GDM1 (cell line): ENCODE measurements at places on chromosomes 6 and 20.
A peak's percentile ranks its signal among the peaks of the same experiment; 100 is the strongest.

GRCh38 chr6:64774881-64775280, 932.1 kb downstream of the EYS start:
- no peak for DNase-seq

DNA sequence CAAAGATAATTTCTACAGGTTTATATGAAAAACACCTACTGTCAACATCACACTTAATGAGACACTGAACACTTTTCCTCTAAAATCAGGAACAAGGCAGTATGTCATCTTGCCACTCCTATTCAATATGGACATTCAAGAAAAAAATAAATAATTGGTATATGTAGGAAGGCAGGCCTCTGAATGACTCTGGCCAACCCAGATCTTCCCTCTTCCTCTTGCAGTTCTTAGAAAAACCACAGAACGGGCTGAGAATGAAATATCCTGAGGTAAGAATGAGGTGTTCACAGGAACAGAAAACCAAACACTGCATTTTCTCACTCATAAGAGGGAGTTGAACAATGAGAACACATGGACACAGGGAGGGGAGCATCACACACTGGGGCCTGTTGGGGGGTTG, 1207.2 kb upstream of the CITED2 start:
- DNase-seq: no peak

DNA sequence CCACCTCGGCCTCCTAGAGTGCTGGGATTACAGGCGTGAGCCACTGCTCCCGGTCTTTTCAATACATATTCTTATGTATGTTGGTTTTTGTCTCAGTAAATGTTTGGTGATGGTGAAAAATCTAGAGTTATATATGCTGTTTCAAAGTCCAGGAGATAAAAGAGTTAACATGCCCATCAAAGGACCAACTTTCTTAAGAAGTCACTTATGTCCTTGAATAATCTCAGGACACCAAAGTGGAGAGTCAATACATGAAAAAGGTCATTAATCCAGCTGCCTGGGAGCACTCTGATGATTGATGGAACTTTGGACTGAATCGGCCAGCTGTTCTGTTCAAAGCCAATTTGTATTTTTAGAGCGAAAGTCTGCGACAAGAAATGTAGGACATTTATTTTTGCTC, 59.8 kb upstream of the HDAC2 start:
- no peak for DNase-seq

DNA sequence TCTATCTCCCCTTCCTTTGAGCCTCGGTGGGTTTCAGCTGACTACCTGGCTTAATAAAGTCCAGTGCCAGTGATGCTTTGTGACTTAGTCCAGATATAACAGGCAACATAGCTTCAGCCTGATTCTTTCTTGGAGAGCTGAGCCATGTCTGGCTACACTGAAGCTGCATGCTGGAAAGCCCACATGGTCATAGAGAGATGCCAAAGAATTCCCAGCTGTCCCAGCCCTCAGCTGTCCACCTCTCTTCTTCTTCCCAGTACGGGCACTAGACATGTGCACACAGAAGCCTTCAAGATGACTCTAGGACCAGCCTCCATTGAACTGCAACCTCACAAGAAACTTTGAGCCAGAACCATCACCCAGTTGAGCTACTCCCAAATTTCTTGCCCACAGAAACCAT, 154.1 kb upstream of the MYLIP start:
- DNase-seq: no peak

- no peak for DNase-seq
Measured at GRCh38 chr6:151317103-151317994, 74.0 kb downstream of the ZBTB2 start.

- no peak for DNase-seq
Measured at GRCh38 chr6:3281631-3282475, 23.1 kb downstream of the PSMG4 start.

DNA sequence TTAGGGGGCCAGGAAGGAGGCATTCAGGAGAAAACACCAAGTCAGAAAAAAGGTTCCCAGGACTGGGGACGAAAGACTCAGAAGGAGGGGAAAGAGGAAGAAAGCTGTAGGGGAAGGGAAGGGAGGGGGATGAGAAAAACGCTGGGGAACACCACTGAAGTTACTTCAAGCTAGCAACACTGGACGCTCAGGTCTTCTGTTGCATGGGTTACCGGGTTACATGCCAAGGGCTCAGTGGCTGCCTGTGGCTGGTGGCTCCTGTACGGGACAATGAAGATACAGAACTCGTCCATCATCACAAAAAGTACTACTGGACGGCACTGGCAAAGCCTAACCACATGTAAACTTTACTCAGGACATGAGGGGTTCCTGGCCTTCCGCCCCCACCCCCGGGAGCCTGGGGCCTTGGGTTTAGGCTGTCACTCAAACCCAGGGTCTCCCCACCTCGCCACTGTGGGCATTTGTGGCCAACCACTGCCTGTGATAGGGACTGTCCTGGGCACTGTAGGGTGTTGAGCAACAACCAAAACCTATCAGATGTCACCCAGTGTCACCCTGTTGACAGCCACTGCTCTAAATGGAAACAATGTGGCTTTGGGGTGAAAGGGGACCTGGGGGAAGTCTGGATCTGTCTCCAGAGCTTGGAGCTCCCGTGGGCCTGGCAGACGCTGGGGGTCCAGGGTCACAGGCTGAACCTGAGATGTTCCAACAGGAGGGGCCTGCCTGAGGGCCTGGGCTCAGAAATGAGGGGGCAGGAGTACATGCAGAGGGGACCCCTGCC, 40.3 kb upstream of the CD93 start:
- peak; percentile 42 for DNase-seq

- no peak for DNase-seq
Measured at GRCh38 chr6:166169549-166170421, 2.1 kb upstream of the TBXT start.

GRCh38 chr6:146913842-146914488, 290.3 kb upstream of the STXBP5 start:
- no peak for DNase-seq

DNA sequence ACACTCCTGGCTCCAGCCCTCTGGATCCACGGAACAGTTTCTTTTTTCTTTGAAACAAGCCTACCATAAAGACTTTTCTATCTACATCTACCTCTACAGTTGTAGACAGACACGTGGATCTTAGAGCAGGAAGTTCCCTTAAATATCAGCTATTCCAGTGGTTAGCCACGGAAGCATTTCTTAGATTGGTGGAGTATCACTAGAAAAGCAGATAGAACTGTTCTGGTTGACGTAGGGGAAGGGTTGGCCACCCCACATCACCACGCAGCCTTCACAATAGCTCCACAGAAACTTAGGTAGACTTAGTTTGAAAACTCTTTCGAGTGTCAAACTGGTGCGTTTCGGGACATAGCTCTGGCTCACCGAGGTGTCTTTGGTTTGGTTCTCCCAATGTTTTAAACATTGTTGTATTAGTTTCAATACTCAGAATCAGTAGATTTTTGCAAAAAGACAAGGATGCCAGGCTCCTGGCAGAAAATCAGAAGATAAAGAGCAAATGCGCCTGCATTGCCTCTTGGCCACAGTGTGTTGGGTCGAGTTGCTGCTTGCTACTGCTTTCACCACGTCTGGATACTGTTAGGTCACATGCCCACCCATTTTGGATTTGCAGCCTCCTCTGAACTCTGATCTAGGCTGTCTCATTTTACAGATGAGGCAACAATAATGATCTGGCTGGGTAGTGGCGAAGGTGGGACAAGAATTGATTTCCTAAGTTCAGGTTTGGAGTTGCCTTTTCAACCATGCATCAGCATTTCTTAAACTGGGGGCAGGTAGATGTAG, 71.5 kb upstream of the DTNBP1 start:
- no peak for DNase-seq

GRCh38 chr20:23910210-23910609, 30.7 kb upstream of the CST5 start:
- DNase-seq: no peak

DNA sequence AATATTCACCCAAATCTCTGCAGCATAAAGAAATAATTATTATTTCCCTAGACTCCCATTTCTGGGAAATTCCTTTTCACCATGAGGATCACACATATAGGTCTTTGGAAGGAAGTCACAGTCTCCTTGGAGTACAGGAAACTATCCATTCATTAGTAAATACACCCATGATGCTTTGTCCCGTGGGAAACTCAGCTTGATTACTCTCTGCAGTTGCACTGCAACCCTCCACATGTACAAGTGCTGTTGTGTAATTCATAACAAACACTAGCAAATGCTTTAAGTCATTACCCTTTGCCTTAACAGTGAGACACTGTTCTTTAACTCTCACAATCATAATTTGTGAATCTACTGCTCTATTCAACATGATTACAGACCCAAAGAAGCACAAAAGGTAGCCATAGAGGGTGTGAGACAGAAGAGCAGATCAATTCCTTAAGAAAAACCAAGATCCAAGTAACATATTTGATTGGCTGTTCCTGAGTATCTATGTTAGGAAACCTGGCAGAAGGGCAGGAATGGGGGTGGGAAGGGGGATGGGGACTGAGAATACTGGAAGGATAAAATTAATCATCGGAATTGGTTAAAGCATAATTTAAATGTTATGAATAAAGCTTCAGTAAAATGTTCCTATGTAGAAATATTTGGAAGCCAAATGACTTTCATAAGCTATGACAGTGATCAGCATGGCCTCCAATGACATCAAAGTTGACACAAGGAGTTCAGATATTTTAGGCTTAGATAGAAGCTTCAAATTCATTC, 268.0 kb downstream of the HACE1 start:
- DNase-seq: no peak

- no peak for DNase-seq
Measured at GRCh38 chr6:27684264-27685211, 211.6 kb upstream of the ZNF184 start.

GRCh38 chr20:58014628-58015315, 213.7 kb downstream of the ANKRD60 start:
- no peak for DNase-seq

DNA sequence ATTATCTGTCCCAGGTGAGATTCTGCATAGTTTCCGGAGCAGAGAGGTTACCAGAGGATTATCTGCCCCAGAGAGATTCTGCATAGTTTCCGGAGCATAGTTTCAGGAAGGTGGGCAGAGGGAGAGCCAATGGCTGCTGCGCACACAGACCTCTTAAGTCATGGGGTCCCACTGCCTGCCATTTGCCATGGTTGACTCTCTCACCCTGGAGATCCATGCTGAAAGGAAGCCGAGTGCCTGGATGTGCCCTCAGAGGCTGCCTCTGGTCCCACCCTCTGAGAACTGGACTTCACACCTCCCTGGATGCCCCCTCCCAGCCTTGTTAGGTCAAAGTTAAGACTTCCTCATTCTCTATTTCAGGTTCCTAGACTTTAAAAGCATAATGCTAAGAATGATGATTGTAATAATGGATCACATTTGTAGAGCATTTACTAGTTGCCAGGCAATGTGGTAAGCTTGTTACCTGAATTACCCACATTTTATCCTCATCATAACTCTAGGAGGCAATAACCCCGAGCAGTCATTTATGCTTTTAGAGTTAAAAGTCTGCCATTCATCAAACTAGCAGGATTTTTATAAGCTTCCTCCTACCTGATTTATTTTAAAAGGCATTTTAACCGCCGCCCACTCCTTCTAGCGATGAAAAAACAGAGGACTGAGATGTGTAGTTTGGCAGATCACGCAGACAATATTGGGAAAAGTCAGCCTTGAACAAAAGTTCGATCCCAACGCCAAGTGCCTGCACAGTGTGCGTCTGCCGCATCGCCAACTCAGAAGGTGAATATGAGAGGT, 11.9 kb downstream of the SERPINB9 start:
- DNase-seq: no peak

- no peak for DNase-seq
Measured at GRCh38 chr20:57665589-57665971, 44.2 kb downstream of the PMEPA1 start.

DNA sequence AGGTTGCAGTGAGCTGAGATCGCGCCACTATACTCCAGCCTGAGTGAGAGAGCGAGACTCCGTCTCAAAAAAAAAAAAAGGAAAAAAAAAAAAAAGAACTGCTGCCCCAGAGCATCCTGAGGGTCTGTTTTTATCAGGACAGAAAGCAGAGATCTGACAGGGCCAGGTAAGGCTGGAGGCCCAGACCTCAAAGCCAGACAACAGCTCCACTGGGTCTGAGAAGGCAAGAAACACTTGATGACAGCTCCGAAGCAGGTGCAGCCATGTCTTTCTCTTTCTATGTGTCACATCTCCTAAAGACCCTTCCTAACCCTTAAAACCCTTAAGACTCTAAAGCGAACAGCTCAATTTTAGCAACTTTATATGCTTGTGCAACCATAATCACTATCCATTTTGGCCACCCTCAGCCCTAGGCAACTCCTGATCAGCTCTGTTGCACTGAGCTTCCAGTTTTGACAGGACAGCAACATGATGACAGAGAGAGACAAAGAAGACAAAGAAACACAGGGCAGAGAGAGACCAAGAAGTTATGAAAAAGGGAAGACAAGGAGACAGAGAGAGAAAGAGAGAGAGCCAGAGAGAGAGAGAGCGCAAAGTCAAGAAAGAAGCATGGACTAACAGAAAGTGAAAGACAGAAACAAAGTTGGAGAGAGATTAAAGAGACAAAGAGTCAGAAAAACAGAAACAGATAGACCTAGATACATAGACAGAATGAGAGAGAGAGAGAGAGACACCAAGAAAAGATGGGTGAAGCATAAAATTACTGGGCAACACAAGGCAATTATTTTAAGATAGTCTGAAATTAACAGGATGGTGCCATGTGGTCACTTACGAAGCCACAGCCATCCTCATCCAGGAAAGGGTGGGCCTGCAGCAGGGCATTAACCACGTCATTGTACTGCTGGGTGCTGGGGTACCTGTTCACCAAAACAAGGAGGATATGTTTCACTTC, 39.2 kb downstream of the SAMD3 start:
- no peak for DNase-seq

DNA sequence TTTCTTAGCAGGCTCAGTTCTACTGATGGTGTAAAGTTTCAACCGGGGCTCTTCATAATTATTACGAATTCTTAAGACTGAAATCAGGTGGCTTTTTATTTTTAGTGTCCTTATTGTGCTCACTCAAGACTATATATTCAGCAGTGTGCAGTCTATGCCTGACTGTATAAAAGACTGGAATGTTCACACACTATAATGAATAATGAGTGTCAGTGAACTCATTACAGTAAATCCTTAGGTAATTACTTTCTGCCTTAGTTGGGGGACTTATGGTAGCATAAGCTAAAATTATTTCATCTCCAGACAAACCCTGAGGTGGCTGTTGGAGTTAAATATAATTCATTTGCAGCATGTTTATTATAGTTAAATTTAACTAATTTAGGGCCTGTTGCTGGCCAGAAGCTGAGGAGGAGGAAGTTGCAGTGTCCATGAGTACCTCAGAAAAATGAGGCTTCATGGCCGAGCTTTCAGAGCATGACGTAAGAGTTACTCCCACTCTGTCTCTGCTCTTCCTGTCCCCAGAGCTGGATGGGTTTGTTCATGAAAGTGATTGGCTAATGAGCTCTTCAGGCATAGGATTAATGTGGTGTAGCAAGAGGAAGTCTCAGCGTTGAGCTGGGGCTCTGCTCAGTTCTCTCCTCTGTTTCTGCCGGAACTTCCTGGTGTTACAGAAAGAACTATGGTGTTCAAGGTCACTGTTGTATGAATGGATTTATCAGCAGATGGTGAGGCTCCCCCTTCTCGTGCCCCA, 335.7 kb downstream of the NRN1 start:
- DNase-seq: peak; percentile 55

GRCh38 chr6:119179842-119180241, 101.4 kb upstream of the FAM184A start:
- DNase-seq: no peak

GRCh38 chr6:166836785-166837718, 119.3 kb downstream of the RNASET2 start:
- DNase-seq: no peak

- DNase-seq: no peak
Measured at GRCh38 chr6:16097382-16098171, 31.3 kb upstream of the MYLIP start.
